GM23248 (cell line): ENCODE measurements at places on chromosomes 1 and 21.

DNA sequence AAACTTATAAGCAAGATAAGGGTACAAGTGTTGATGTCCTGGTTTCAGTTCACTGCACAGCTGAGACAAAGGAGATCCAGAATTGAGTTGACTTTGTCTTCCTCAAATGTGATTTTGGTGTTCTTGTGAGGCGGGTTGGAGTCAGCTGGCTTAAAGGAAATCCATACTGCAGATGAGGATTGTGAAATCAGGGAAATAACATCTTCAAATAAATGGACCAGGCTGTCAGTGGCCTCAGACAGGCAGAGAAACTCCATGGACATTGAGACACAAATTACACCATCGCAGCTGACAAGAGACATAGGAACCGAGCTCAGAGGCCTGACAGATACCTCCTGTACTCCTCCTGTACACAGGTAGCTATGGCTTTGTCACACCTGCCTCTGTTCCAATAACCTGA lies 27.0 kb upstream of the REG4 start:
- DNase-seq, result no peak

DNA sequence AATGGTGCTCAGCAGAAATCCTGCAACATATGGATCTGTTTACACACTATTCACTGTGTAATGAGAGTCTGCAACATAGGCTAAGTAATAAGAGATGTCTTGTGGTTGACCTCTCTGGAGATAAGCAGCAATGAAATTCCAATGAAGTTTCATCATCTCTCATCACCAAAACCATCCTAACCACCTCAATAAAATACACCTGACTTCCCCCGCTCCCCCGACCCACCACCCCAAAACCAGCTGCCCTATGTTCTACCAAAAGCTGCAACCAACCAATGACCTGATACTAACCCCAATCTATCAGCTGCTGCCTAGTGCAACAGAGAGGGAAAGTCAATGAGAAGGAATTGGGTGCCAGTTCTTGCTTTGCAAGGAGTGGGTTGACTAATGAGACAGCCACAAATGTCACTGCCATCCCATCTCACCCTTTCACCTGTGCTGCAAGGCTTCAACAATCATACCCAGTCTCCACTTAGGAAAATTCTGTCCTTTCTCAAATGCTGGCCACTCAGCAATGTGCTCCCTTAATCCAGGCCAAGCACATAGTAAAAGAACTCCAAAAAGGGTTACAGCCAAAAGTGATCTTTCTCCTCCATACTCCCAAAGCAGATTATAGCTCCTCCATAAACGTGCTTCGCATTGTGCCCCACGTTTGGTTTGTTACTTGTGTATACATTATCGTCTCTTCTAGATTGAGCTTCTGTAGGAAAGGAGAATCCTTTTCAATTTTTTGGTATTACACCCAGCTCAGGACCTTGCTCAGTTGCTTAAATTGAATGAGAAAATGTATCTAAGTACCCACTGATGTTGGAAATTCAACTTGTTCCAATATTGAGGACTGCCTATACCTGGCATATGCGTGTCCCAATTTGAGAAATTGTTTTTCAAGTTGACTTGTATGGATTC lies 29.0 kb downstream of the MRPL39 start:
- no peak for DNase-seq

- DNase-seq, result peak; percentile 52
Measured at GRCh38 chr1:23799570-23800399, 769 bp downstream of the GALE start.

DNA sequence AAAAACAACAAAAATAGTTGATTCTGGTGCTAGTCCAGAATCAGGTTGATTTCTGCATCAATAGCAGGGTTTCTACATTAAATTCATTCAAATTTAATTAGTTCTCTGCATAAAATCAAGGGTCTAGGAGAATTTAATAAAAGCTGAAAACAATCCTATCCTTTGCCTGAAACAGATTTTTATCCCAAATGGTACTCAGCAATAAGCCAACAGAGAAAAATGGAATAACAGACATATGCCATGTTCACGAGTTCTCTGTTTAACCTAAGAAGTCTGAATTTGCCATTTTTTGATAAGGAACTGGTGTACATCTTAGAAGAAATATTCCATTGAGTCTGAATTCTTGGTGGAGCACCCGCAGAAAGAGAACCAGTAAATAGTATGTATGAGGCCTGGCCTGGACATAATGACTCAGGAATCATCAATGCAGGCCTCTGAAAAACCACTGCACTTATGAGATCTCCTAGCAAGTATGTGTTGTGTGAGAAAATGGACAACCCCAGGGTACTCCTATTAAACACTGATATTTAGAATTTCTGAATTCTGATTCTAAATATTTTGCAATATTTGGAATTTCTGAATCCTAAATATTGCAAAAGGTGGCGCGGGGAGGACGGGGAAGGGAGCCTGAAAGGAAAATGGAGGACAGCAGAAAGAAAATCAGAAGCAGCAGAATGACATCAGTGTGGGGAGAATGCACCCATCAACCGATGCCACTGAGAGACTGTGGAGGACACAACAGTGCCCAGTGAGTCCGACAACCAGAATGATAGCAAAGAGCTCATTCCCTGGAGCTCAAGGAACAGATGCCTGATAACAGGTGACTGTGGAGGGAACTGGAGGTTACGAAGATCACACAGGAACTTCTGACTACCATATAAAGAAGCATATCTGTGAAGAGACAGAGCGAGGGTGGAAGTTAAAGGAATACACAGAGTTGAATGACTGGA lies 97.6 kb downstream of the APP start:
- peak; percentile 79 for DNase-seq

DNA sequence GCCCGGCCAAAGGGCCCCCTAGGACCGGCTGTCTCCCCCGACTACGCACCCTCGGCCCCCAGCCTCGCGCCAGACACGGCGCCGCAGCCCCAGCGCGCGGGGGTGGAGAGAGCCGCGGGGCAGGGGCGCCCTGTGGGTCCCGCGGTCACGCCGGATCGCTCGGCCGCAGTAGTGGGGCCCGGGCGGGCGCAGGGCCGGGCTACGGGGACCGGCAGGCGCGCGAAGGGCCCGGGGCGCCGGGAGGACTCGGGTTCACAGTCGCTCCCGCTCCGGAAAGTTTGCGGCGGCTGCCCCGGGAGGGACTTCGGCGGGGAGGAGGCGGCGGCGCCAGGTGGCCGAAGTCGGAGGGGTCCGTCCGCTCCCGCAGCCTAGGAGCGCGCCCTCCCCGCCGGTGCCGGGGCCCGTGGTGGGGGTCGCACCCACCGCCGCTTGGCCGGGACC lies 7.1 kb upstream of the ZNF669 start:
- peak; percentile 50 for DNase-seq

DNA sequence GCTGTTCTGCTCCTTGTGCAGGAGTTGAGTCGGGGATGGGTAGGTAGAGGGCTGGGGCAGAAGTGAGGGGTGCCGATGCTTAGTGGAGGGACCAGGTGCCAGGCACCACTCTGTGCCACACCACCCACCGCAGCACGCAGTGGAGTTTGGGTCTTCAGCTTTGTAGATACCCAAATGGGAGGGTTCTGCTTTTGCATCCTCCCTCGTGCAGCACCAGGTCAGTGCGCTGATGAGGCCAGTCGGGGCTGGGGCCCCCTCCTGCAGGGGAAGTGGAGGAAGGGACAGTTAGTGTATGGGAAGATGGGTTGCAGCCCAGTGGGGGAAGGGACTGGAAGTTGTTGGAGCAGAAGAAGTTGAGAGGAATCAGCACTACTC lies 244.0 kb downstream of the RHOU start:
- DNase-seq, result no peak

DNA sequence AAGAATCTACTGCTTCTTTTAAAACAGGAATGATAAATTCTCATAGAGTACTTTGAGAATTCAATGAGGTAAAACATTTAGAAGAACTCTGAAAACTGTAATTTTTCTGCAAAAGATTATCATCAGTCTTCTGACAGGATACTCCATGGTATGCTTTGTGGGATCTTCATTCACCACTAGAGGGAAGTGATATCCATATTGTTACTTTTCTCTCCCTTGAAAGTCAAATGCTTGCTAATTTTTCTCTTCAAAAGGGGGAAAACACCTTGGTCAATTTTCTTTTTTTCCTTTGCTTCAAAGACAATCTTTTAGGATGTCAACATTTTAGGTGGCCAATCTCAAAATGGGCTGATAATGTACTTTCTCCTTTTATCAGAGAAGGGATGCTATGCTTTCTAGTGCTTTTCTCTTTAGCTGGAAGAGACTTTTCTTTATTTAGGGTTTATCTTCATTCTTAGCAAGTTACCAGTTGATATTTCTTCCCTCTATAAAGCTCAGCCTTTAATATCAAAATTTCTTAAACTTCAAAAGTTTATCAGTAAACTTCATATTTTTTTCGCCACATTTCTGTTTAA lies 95.5 kb downstream of the NEGR1 start:
- DNase-seq, result peak; percentile 53

GRCh38 chr21:14569868-14570267 lies 23.8 kb upstream of the SAMSN1 start:
- DNase-seq, result no peak

DNA sequence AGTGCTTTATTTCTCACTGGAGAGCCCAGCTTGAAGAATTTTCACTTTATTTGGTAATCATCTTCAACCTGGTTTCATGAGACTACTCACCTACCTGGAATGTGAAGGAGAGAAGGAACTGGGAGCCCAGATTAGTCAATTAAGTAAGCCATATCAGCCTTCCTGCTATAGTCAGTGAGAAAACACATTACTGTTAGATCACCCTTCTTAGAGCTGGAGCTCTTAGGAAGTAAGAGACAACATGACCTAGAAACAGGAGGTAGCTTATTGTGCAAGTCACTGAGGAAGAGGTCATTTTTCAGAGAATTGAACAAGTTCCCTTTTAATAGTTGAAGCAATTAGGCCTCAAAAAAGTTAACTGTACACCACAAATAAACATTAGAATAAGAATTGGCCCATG lies 49.2 kb upstream of the TEKT2 start:
- peak; percentile 64 for DNase-seq

DNA sequence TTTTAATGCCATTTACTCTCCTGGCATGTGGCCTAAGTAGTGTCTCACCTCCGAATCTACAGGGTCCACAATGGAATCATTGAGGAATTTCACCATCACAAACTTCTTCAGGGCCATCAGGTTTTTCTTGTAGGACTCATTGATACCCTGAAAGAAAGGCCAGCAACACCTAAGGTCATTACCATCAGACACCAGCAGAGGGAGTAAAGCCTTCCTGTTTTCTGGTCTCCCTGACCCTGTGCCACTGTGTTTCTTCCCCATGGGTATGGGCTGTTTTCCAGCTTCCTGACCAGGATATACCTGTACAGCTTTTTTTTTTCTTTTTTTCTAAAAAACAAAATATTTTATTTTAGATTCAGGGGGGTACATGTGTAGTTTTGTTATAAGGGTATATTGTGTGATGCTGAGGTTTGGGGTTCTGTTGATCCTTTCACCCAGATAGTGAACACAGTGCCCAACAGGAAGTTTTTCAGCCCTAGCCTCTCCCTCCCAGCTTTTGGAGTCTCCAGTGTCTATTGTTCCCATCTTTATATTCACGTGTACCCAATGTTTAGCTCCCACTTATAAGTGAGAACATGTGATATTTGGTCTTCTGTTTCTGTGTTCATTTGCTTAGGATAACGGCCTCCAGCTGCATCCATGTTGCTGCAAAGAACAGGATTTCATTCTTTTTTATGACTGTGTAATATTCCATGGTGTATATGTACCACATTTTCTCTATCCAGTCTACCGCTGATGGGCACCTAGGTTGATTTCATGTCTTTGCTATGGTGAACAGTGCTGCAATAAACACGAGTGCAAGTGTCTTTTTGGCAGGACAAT lies 18.3 kb downstream of the PPT1 start:
- peak; percentile 64 for DNase-seq
